ENCODE measurements at places on chromosomes 2 and 18.

- DNase-seq: no peak
Measured at GRCh38 chr2:14363137-14363536, 269.4 kb upstream of the LRATD1 start.

- no peak for DNase-seq
Measured at GRCh38 chr2:109344270-109344805, 215.3 kb downstream of the SH3RF3 start.

GRCh38 chr2:55063226-55063625 lies 13.0 kb upstream of the RTN4 start:
- no peak for DNase-seq

DNA sequence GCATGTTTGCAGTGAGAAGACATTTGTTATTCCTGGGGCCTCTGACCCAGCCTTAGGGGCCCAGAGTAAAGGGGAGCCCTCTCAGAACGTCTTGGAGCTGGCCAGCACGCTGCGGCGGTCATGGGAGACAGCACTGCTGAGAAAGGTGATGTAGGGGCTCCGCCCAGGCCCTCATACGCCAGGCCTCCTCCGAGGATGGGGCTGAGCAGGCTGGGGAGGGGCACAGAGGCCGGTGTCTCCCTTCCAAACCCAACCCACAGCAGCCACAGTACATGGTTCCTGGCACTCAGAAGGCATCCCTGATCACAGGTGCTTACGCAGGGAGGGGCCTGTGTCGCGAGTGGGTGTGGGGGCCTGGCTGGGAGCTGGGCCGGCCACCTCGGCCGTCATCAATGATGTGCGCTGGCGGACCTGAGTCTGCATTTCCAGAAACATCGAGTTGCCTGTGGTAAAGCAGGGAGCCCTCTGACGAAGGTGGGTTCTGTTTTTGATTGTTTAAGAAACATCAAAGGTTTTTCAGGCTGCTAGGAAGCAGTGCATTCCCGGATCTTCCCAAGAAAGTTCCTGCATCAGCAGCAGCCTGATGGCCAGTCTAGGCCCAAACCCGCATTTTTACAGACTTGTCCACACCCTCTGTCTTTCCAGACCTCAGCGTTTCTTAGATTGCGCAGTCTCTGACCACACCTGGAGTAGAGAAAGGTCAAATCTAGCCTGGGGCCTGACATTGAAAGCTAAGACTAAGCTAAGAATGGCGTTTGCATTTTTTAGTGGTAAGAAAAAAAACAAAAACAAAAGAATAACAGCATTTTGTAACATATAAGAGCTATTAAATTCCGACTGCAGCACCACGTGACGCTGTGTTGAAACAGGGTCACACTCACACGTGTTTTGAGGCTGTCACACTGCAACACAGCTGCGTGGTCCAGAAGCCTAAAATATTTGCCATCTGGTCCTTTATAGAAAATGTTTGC lies 51.2 kb upstream of the PXDN start:
- DNase-seq: no peak

DNA sequence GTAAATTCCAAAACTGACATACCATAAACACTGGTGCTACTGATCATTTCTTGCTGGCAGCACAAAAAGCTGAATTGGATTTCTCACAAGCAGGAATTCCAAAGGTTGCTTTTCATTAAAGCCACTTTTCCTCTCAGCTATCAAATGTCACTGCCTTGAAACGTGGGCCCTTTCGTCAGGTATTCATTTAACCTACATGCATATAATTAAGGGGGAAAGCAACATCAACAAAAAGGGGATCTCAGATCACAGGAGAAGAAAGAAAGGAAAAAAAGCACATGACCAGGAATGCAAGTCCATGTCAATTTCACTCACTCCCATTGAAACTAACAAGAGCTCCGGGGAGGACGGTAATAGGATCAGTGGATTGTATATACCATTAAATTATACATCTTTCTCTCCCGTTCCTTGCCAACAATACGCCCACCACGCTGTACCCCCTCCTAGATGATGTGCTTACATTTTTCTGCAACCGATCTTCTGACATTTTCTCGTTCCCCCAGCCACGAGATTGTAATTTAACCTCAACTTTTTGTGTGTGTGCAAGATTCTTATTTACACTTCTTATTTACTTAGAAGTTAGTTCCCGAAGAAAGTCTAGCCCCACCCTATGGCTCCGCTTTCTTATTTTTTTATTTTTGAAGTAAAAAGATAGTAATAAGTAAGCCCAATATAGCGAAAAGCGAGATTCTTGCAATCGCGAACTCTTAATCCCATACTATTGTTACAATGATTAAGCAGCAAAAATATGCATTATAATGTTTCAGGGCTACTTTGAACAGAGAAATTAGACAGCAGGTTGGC lies 725 bp downstream of the FIGN start:
- DNase-seq: no peak

DNA sequence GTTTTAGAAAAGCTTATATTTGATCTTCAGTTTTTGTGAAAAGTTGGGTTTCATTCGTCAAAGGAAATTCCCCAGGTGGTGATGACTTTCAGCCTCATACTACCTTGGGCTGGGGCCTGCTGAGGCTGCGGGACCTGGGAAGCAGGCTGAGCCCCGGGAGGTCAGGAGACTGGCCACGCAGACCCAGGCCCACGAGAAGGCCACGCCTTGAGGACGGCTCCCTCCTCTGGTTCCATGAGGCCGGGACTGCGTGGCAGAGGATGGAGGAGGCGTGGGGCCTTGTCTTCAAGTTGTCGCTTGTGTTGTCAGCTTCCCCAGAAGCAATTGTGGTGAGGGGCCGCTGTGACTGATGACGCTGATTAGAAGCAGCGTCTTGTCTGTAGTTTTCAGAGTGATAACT lies 11.8 kb downstream of the CNDP2 start:
- no peak for DNase-seq

DNA sequence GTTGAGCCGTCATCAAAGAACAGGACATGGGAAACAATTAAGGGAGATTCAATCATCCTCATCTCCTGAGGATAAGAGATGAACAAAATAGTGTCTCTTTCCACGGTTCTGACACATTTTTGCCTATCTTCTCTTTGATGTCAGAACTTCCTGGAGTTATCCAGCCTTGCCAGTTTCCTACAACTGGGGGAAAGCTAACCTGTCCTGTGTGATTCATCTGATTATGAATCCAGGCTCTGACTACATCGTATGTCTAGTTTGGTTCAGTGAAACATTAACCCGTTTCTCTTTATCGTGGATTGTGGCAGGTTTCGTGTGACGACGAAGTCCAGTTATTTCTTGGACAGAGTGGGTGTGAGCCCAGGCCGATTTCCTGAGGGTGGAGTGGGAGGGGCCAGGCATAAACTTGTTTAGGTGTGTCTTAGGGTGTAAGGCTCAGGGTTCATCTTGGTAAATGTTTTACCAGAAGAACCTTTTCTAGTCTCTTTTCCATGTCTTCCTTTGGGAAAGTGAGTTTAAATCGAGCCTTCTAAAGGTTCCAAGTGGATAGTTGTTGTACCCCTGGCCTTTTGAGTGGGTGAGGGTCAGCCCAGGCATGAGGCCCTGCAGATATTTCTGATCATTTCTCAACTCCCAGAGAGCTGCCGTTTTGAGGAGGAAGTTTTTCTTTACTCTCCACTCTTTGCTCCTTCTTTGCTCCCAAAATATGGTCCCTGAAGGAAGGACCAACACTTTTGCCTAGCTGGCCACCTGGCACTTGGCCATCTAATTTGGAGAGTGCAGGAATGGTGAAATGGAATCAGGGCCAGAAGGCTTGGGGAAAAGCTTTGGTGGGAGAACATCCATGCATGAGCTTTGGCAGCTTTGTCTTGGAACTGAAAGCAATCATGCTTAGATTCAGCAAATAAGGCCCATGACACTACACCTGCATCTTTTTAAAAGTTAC lies 50.4 kb upstream of the FZD5 start:
- no peak for DNase-seq

GRCh38 chr2:85741833-85742455 lies 11.8 kb upstream of the ATOH8 start:
- no peak for DNase-seq

DNA sequence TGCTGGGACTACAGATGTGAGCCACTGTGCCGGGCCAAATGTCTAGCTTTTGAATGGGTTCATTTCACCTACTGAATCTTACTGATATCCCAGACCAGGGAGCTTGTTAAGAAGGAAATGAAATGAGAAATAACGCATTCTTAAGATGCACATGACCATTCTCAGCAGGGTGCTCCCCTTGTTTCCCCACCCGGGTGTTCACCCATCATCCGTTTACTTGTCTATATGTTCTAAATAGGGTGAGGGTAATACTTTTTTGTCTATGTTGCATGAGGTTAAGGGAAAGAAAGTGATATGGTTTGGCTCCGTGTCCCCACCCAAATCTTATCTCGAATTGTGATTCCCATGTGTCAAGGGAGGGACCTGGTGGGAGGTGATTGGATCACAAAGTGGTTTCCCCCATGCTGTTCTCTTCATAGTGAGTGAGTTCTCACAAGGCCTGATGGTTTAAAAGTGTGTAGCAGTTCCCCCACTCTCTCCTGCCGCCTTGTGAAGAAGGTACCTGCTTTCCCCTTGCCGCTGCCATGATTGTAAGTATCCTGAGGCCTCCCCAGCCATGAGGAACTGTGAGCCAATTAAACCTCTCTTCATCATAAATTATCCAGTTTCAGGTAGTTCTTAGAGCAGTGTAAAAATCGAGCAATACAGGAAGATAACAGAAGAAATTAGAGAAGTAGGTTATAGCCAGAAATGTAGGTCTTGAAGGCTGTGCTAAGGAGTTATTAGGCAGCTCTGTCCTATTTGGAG lies 129.1 kb downstream of the DDX1 start:
- no peak for DNase-seq

DNA sequence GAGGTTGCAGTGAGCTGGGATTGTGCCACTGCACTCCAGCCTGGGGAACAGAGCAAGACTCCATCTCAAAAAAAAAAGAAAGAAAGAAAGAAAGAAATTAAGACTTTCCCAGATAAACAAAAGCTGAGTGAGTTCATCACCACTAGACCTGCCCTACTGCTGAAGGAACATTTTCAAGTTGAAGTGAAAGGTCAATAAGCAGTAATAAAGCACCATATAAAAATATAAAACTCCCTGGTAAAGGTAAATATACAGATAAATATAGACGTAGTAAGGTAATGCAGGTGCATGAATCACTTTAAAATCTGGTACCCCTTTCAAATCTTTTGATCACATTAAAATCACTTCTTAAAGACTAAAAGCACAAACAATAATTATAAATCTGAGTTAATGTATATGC lies 42.6 kb downstream of the UNC50 start:
- DNase-seq: no peak

DNA sequence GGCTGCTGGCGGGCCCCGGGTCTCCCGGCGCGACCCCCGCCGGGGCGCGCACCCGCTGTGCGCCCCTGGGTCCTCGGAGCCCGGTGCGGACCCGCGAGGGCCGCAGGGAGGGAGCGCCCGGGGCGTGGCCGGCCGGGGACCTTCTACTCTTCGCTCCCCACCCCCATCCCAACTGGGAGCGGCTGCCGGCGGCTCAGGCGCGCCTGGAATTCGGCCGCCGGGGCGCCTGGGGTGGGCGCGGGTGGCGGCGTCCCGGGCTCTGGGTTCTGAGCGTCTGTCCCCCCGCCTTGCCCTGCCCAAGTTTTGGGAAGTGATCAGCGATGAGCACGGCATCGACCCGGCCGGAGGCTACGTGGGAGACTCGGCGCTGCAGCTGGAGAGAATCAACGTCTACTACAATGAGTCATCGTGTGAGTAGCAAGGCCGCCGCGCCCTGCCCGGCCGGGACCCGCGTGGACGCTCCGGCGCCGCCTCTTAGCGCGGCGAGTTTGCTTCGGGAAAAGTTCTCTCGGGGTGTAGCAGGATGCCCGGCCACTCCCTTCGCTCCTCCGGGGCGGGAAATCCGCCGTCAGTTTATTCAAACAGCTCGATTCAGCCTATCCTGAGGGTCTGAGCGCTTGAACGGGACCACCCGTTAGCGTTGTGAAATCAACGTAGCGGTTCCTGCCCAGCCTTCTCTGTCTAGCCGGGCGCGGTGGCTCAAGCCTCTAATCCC lies 502 bp downstream of the TUBB6 start:
- DNase-seq: no peak

DNA sequence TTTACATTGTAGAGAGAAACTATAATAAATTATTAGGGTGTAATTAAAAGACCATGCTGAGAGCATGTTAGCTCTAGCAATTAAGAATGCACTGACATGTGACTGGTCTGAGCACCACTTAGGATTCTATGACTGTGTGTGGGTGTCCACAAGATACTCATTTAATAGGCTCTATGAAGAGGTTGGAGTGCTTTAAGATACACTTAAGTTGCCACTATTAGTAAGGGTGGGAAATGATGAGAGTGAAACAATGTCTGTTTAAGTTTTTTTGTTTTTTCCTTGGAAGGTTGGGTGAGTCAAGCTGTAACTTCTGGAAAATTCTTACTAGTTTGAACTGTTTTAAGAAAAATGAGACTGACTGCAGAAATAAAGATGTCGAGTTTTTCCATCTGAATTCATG lies 1.8 kb upstream of the FAP start:
- no peak for DNase-seq

DNA sequence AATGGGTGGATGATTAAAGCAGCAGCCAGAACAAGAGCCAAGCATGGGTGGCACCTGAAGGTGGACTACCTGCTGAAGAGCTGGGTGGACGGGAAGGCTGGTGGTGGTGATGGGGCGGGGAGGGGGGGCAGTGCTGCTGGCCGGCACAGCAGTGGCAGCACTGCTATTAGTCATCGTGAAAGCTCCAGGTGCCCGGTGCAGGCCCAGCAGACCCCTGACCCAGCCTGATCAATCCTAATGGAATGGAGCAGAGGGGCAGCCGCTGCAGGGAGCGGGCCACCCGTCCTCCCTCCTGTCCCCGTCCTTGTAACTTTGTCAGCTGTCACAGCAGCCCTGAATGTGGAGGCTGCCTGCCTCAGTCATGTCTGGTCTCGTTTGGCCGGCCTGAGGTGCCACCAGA lies 174.9 kb downstream of the CELF4 start:
- DNase-seq: no peak

DNA sequence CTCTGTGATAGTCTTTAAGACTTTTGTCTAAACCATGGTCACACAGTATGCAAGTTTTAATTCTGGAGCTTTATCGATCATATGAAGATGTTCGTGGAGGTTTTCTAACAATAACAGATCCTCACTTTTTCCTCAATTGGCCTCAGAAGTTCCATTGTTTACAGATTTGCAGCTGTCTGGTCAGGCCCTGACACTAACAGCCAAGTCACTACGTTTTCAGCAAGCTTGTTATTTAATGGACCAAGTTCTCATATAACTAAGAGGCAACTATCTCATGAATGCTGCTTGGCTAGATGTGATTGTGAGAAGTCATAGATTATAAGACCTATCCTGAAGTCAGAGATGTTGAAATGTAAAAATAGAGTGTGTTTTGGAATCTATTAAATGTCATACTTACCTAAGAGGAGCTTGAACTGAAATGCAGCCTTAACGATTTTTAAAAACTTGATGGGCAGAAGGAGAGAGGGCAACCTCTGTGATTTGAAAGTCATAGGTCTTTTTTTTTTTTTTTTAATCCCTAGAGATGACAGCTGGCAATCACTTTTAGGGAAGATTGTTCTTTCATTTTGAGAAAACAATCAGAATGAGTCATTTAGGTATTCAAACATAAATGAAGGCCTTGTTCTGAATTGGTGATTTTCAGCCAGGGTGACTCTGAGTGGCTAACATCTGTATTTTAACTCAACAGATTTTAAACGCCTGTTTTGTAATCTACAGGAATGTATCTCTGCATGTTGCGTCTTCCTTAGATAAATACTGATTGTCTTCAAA lies 48.4 kb upstream of the NEMP2 start:
- no peak for DNase-seq

GRCh38 chr18:46435031-46435430 lies 222.0 kb downstream of the LOXHD1 start:
- DNase-seq: no peak

Data from T-helper 9 cell (primary cell).